ENCODE measurements at places on chromosomes 6 and 20.

GRCh38 chr6:142167486-142167885 lies 20.4 kb downstream of the VTA1 start:
- no peak for DNase-seq

DNA sequence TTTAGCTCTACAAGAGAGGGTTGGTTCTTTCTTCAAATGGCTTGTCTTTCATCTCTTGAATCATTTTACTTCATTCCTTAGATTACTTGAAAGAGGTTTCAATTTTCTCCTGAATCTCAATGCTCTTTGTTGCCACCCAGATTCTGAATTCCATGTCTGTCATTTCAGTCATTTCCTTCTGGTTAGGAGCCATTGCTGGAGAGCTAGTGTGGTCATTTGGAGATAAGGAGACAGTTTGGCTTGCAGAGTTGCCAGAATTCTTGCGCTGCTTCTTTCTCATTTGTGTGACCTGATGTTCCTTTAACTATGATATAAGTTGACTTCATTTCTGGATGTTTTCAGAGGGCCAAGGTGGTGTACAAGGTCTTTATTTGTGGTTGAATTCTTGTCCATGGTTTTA lies 157.8 kb downstream of the SLC22A3 start:
- DNase-seq: no peak

DNA sequence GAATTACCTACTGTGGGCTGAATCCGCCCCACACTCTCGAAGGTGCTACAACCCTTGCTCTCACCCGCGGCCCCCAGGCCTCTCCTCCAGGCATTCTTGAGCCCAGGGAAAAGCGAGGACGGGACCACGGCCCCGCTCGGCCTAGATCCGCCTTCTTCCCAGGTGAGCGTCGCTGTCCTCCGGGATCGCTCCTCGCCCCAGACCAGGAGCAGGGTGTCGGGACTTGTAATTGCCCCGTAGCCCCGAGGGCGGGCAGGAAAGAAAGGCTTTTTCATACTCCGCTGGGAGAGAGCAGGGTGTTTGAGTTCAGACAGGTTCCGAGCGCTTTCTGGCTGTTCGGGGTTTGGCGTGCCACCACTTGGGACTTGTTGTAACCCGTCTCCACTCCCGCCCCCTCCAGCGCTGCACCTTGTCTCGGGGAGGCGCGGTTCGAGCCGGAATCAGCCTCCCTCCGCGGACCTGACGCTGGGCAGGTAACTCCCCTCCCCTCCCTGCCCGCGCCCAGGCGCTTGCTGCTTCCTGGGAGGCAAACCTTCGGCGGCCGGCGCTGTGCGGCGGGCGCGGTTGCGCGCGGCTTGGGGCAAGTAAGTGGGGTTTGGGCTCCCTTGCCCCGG lies at the start of gene FAM83B:
FAM83B (plus strand) TSS at position 529 of the 614 bp plus-strand sequence. CDS start 23,476 bp downstream, outside the sequence.
- no peak for DNase-seq

- DNase-seq: no peak
Measured at GRCh38 chr6:15553736-15554294, 109.0 kb downstream of the DTNBP1 start.

GRCh38 chr6:132527791-132528190 lies 10.3 kb upstream of the TAAR9 start:
- DNase-seq: no peak

DNA sequence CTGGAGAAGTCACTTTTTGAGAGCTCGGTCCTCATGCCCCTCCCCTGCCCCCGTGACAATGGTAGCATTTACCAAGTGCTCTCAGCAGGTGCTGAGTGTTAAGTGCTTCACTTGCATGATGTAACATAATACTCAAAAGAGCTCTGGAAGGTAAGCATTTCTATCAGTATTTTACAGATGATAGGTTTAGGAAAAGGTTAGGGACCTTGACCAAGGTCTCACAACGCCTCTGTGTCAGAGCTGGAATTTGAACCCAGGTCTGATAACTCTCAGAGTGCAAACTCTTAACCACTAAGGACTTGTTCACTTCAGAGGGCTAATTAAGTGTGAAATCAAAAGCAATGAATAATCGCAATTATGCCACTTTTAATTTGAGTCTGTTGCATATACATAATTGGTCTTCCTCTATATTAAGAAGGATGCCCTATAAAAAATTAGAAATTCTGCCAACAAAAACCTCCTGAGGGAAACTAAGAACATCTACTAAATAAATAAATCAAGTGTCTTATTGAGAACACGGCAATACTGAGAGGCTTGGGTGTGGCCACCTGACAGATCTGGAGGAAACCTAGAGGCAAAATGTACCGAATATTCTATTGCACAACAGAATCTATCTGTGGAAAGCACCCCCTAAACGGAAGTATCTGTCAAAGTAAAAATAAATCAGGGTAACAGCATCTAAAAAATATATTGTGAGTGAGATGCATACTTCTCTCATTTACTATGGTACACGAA lies 109.8 kb downstream of the BACH2 start:
- DNase-seq: peak; percentile 39

GRCh38 chr20:50242863-50243609 lies 52.4 kb downstream of the CEBPB start:
- no peak for DNase-seq

- DNase-seq: no peak
Measured at GRCh38 chr6:71259888-71260604, 28.6 kb upstream of the OGFRL1 start.

- DNase-seq: no peak
Measured at GRCh38 chr20:32749914-32750637, 6.8 kb upstream of the COMMD7 start.

- DNase-seq: no peak
Measured at GRCh38 chr20:46127396-46128010, 9.4 kb downstream of the CD40 start.

Data from CD4-positive, alpha-beta T cell treated with Interleukin-6 for 4 hours (primary cell).